ENCODE measurements at places on chromosomes 13 and 19.

DNA sequence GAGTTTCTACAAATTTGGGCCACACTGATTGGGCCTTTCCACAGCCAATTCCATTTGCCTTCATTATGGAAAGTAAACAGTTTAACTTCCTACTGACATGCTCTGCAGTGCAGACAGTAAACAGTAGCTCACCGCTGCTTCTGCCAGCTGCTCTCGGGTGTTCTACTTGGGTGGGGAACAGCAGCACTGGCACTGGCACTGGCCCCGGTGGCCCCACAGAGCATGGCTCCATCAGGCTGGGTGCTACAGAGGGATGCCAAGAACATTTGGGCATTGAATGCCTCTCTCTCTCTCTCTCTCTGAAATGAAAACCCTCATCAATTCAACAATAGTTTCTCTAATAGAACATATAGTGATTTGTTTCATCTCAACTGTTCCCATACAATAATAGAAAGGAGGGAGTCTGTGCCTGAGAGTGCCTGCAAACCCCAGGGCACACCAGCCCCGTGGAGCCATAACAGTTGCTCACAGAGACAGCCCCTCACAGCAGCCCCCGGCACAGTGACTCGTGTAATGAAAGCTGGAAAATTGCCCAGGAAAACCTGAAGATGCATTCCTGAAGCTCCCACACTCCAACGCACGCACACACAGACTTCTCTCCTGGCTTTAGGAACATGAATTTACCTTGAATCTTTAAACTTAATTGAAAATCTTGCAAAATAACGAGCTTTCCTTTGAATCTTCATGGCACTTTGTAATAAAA is 38.2 kb upstream of the GJB6 start:
- DNase-seq = no peak

DNA sequence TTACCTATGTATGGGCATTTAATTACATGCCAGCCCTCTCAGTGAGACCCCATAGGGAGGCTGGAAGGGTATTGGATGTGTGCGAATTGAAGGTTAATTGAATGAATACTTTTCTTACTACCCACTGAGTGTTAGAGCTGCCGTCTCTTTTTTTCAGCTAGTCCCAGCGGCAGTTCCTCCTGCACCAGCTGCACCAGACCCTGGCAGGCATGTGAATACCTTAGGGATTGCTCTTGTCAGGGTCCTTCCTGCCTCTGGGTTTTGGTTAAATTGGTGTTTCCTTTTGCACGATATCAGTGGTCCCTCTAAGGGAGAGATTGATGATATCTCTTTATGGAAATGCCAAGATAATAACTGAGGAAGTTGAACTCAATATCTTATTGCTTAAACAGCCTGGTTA is 9.8 kb upstream of the CXCL17 start:
- DNase-seq = no peak

GRCh38 chr19:50252111-50252886 is 48.9 kb downstream of the MYH14 start:
- DNase-seq = no peak

DNA sequence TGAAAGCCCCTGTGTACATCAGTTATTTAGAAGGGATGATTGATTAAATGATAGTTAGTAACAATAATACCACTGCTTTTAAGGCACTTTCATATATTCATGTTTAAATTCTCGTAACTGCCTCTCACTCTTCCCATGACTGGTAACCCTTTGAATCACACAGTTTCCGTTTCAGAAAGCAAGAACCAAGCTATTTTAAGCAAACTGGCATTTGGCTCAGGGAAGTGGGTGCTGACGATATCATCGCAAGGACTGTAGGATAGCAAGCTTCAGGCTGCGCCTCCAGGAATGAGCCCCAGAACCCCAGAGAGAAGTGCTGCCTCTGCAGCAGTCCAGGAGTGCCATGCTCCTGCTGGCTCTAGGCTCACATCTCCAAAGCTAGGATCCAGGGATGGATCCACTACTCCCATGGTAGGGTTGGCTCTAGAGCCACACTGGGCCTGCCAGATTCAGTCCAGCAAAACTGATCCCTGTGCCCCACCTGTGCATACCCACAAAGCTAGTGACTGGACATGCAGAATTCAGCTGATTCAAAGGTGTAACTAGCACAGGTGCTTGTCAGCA is 313.5 kb downstream of the SLC7A1 start:
- DNase-seq = no peak

GRCh38 chr19:35623327-35624010 is 5.4 kb upstream of the RBM42 start:
- DNase-seq = no peak

- DNase-seq = no peak
These were observed 636 bp upstream of the FOXO1 start for GRCh38 chr13:40666933-40667621.

DNA sequence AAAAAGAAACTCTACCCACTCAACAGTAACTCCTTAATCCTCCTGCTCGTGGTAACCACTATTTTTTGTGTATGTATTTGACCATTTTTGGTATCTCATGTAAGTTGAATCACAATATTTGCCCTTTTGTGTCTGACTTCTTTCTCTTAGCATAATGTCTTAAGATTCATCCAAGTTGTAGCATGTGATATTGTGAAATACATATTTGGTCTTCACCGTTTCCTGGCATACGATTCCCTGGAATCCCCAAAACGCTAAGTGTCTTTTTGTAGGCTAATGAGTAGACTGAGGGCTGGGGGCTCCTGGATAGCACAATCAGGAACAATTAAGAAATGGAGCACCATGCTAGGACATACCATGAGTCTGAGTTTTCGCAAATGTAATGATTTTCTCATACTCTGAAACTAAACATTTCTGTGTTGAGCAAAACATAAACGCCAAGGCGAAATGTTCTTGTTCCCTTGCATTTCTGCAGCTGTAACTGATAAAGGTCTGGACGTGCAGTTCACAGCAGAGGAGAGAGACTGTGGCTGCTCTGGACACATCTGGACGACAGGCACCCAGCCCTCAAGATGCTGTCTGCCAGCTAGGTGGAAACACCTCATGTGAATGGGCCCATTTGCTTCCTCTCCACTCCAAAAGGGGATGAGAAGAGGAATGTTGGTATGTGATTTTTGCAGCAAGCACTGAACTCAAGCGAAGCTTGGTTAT is 38.4 kb downstream of the BRD4 start:
- no peak for DNase-seq

DNA sequence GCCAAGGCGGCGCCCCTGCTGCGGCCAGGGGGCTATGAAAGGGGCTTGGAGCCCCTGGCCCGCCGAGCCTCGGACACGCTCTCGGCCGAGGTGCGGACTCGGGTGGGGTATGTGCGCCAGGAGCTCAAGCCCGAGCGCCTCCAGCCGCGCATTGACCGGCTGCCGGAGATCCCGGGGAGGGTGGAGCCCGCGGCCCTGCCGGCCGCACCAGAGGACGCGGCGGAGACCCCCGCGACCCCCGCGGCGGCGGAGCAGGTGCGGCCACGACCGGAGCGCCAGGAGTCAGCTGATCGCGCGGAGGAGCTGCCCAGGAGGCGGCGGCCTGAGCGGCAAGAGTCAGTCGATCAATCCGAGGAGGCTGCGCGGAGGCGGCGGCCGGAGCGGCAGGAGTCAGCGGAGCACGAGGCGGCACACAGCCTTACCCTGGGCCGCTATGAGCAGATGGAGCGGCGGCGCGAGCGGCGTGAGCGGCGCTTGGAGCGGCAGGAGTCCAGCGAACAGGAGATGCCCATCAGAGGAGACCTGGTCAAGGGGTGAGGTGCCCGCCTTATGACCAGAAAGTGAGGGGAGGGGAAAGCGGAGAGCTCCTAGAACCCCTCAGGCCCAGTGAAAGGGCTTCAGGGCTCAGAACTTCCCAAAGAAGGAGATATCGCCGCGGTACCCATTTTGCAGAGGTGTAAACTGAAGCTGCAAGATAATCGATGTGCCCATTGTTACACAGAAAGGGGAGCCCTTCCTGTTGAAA is 8.8 kb upstream of the SHKBP1 start:
- no peak for DNase-seq

DNA sequence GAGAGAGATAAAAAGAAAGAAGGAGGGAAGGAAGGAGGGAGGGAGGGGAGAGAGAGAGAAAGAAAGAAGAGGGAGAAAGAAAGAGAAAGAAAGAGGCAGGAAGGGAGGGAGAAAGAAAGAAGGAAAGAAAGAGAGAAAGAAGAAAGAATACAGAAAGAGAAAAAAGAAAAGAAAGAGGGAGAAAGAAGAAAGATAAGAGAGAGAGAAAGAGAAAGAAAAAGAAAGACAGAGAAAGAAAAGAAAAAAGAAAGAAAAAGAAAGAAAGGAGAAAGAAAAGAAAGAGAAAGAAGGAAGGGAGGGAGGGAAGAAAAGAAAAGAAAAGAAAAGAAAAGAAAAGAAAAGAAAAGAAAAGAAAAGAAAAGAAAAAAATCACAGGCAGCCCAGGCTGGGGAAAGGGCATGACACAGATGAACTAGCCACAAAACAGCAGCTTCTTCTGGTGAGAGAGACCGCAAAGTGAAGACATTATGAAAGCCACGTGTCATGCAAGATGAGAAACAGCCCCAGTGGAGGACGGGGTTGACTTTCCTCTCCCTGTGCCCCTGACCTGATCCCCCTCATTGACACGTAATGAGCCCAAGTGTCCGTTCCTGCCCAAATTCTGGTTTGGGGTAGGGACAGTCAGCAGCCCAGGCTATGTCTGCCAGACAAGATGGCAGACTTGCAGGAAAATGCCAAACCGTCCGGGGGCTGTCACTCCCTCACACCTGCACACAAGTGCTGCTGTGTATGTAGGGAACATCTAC is 102.1 kb downstream of the INSR start:
- no peak for DNase-seq

- no peak for DNase-seq
These were observed 33.9 kb downstream of the USP12 start for GRCh38 chr13:27137759-27138158.

DNA sequence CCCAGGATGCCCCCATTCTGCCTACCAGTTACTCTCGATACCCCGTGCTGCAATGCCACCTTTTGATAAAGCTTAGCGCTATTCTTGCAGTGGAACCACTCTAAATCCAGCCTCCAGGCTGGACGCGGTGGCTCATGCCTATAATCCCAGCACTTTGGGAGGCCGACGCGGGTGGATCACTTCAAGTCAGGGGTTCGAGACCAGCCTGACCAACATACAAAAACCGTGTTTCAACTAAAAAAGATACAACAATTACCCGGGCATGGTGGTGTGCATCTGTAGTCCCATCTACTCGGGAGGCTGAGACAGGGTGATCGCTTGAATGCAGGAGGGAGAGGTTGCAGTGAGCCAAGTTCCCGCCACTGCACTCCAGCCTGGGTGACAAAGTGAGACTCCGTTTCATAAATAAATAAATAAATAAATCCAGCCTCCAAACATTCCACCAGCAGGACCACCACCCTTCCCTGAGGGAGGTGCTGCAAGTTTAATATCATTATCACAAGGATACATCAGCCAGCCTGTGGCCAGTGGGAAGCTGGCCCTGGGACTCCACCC is 27.7 kb downstream of the CYP2B6 start:
- DNase-seq = no peak

DNA sequence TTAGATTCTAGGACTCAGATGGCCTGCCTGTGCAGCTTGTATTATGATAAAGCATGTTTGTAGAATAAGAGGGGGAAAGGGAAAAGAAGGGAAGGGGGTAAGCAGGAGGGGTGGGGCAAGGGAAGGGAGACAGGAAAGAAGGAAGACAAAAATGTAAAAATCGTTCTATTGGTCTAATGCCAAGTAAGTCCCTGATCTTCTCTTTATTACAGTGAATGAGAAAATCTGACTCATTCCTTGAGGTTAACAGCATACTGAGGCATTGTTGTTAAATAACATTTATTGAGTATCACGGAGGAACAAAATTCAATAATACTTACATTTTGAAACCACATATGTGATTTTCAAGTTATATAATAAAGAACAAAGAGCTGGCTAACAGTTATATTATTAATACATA is 1534.7 kb downstream of the OLFM4 start:
- no peak for DNase-seq

- DNase-seq = no peak
These were observed 656 bp upstream of the ZNF324 start for GRCh38 chr19:58466089-58466759.

DNA sequence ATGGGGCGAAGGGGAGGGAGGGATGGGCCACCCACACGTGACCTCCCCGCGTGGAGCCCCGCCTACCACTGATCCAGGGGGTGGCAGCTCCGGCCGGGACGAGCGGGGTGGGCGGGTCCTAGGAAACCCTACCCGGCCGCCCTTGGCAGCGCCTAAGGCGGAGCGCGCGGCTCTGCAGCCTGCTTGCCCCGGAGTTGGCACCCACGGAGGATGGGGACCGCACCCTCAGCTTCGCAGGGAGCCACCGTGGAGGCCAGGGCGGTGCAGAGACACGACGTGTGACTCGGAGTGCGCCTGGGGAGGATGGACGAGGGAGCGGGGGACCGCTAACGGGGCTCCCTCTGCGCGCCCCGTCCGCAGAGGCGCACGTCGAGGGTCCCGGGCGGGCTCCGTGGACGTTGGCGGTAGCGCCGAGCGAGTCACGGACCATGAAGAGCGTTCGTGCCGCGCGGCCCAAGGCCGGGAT is at the start of gene RGS9BP:
TSS of gene RGS9BP (plus strand) at position 129 of the 466 bp plus-strand sequence. CDS start 416 bp downstream, outside the sequence.
- peak; percentile 56 for DNase-seq

- no peak for DNase-seq
These were observed 9.7 kb upstream of the ARHGAP45 start for GRCh38 chr19:1057176-1057855.

GRCh38 chr19:8965887-8966286 is 44.3 kb downstream of the MUC16 start:
- no peak for DNase-seq

DNA sequence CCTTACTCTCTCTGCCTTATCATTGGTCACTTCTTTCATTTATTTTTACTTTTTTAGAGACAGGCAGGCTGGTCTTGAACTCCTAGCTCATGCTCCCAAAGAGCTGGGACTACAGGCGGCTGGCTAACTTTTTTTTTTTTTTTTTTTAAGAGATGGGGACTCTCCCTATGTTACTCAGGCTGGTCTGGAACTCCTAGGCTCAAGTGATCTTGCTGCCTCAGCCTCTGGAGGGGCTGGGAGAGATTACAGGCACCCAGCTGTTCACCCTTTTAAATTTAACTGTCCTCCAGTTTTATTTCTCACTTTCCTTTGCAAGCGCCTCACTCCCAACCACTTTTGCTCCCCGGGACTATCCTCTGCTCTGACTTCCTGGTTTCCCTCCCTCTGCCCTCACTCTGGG is 5.6 kb upstream of the CLDN10 start:
- no peak for DNase-seq

GRCh38 chr13:109235901-109236300 is 550.5 kb downstream of the IRS2 start:
- DNase-seq = no peak

GRCh38 chr19:45156011-45156630 is 4.7 kb downstream of the NKPD1 start:
- DNase-seq = no peak

- DNase-seq = no peak
These were observed 155.0 kb downstream of the CYSLTR2 start for GRCh38 chr13:48808683-48809082.

GRCh38 chr19:16051254-16052025 is 24.9 kb upstream of the TPM4 start:
- no peak for DNase-seq
